ENCODE measurements at places on chromosomes 1 and 21. TPM values are rescaled to one million over a fixed set of nuclear protein-coding genes. Genes with fewer than 3 reads are reported as not detected.

Gene DPT
- 38.5 TPM for polyA plus RNA-seq

Gene SGIP1
- 2.2 TPM for polyA plus RNA-seq

Gene ZBTB8A
- polyA plus RNA-seq: 13.4 TPM

Gene AMY1C
- polyA plus RNA-seq: not detected

Gene LAMB3
- 7.2 TPM for polyA plus RNA-seq

Gene RAB7B
- 10.5 TPM for polyA plus RNA-seq

Gene MXRA8
- polyA plus RNA-seq: 73.8 TPM

Gene IL10RB
- 22.2 TPM for polyA plus RNA-seq

Gene C1orf21
- polyA plus RNA-seq: 51.3 TPM

Gene ARHGEF10L
- 22.6 TPM for polyA plus RNA-seq

Gene RCSD1
- 47.8 TPM for polyA plus RNA-seq

Gene SLAMF1
- polyA plus RNA-seq: 0.05 TPM

Gene FAM3B
- 0.34 TPM for polyA plus RNA-seq

Gene GJA8
- polyA plus RNA-seq: not detected

Gene OR2L8
- polyA plus RNA-seq: not detected

Gene KRTAP12-2
- not detected for polyA plus RNA-seq

Gene PLPP3
- polyA plus RNA-seq: 184 TPM

Gene LRRC71
- 1.5 TPM for polyA plus RNA-seq

GRCh38 chr1:24255226-24255625 lies 63.9 kb upstream of the GRHL3 start:
- DNase-seq: no peak

- peak; percentile 78 for DNase-seq
Observed at GRCh38 chr1:41416552-41417334, 55.5 kb downstream of the FOXO6 start.

- DNase-seq: no peak
Observed at GRCh38 chr1:77406661-77407060, 124.8 kb downstream of the AK5 start.

- peak; percentile 90 for DNase-seq
Observed at GRCh38 chr1:85125891-85126290, 74.9 kb downstream of the SYDE2 start.

GRCh38 chr1:204207136-204207616 lies 6.6 kb downstream of the GOLT1A start:
- peak; percentile 39 for DNase-seq

- DNase-seq: no peak
Observed at GRCh38 chr1:47769295-47769694, 227.9 kb downstream of the TRABD2B start.

DNA sequence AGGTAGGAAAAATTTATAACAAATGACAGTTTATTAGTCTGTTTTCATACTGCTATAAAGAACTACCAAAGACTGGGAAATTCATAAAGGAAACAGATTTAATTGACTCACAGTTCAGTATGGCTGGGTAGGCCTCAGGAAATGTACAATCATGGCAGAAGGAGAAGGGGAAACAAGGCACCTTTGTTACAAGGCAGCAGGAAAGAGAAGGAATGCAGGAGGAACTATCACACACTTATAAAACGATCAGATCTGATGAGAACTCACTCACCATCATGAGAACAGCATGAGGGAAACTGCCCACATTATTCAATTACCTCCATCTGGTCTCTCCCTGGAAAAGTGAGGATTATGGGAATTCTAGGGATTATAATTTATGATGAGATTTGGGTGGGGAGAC lies 61.3 kb downstream of the ASB17 start:
- DNase-seq: no peak

DNA sequence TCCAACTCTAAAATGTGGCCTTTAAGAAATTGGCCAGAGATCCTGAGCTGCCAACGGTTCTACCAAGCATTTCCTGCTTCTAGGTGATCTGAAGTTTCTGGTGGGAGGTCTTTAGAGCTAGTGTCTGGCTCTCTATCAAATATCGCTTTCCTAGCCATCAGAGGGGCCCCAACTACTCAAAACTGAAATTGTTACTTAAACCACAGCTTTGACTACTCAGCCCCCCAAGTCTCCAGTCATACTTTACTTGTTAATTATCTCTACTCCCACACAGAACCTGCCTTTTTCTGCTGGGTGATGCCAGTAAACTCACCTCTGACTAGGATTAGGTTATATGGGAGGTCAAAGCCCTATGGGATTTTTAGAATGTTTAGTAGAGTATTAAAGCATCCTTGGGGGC lies 95.1 kb downstream of the FASLG start:
- no peak for DNase-seq

- peak; percentile 50 for DNase-seq
Observed at GRCh38 chr1:197314682-197315081, 46.6 kb downstream of the CRB1 start.

- DNase-seq: no peak
Observed at GRCh38 chr1:228350831-228351781, 55.5 kb downstream of the TRIM11 start.

DNA sequence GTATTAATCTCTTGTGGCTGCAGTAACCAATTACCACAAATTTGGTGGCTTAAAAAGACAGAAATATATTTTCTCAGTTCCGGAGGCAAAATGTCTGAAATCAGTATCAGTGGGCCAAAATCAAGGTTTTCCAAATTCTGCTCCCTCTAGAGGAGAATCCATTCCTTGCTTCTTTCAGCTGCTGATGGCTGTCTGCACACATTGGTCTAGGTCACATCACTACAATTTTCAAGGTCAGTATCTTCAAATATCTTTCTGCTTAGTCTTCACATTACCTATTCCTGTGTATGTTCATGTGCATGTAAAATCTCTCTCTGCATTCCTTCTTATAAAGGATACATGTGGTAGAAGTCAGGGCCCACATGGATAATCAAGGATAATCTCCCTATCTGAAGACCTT lies 999.4 kb downstream of the KCNT2 start:
- DNase-seq: no peak

GRCh38 chr1:14997646-14998276 lies 155.8 kb upstream of the TMEM51 start:
- DNase-seq: no peak

- no peak for DNase-seq
Observed at GRCh38 chr1:110063781-110064180, 6.7 kb downstream of the ALX3 start.

DNA sequence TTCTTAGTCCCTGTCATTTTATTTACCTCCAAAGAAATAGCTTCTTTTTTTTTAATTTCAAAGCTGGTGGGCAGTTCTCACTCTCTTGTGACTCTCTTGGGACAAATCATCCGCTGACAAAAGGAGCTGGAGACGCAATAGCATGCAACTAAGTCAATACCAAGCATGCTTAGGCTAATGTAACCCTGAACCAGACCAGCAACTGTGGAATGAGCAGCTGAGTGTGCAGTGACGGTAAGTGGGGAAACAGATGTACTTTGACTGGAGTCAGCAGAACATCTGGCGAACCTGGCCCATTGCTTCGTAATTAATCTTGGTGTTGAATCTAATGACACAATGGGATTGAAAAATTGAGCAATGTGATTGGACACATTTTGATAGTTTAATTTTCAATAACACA lies 280.7 kb upstream of the PLXNA2 start:
- peak; percentile 35 for DNase-seq

DNA sequence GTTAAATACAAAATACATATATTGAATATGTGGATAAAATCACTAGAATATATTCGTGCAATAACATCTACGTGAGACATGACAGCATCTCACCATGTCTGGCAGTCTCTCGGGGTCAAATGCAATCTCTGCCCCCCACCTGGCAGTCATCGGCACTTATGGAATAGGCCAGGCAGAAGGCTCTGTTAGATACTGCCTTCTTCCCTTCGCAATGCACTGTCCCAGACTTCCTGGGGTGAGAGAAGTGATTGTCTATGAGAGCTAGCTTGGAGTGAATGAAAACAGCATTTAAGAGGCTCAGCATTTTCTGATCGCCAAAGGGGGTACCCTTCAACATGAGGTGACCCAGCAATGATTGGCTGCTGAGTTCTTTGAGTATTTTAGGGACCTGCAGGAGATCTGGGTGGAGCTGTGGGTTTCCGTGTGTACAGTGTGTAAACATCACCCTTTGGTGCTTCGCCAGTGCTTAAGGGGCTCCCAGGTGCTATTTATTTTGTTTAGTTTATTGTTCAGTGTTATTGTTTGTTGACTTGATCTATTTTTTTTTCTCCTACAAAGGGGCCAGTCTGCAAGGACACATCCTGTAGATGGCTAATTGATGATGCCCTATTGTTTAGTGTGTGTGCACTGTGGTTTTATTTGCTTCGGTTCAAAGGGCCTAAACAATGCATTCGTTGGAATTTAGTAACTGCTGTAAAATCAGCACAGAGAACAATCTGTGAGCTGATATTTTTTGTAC lies 10.2 kb downstream of the ERG start:
- DNase-seq: no peak

GRCh38 chr1:16922885-16923431 lies 1.2 kb downstream of the CROCC start:
- no peak for DNase-seq

- DNase-seq: peak; percentile 64
Observed at GRCh38 chr1:36776948-36777831, 257.1 kb downstream of the GRIK3 start.

- DNase-seq: no peak
Observed at GRCh38 chr1:155085504-155086127, 7.0 kb downstream of the EFNA3 start.

DNA sequence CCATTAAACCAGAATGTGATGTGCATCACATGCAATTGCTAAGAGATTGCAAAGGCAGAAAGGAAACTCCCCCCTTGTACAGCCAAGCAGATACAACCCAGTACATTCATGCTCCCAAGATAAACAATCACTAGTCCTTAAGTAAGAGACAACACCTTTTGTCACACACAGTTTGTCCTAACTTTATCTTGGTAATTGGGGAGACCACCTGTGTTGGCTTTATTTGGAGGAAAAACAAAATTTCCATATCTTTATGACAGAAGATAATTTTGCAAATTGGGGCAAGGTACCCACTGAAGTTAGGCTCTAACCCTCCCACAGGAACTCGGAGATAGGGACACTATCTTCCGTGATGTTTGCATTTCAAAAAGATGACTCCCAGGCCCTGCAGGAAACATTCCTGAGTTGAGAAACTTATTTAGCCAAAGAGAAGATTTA lies 175.0 kb upstream of the TNR start:
- no peak for DNase-seq

GRCh38 chr1:185404907-185405568 lies 88.0 kb upstream of the IVNS1ABP start:
- DNase-seq: no peak

GRCh38 chr1:56712150-56712549 lies 67.0 kb downstream of the PRKAA2 start:
- DNase-seq: no peak

GRCh38 chr21:29102791-29103257 lies 27.6 kb upstream of the MAP3K7CL start:
- no peak for DNase-seq

GRCh38 chr1:67764633-67765032 lies 68.6 kb downstream of the GNG12 start:
- DNase-seq: no peak

GRCh38 chr1:90122654-90123340 lies 127.9 kb downstream of the ZNF326 start:
- no peak for DNase-seq

GRCh38 chr1:36497207-36497606 lies 14.5 kb upstream of the CSF3R start:
- DNase-seq: no peak

DNA sequence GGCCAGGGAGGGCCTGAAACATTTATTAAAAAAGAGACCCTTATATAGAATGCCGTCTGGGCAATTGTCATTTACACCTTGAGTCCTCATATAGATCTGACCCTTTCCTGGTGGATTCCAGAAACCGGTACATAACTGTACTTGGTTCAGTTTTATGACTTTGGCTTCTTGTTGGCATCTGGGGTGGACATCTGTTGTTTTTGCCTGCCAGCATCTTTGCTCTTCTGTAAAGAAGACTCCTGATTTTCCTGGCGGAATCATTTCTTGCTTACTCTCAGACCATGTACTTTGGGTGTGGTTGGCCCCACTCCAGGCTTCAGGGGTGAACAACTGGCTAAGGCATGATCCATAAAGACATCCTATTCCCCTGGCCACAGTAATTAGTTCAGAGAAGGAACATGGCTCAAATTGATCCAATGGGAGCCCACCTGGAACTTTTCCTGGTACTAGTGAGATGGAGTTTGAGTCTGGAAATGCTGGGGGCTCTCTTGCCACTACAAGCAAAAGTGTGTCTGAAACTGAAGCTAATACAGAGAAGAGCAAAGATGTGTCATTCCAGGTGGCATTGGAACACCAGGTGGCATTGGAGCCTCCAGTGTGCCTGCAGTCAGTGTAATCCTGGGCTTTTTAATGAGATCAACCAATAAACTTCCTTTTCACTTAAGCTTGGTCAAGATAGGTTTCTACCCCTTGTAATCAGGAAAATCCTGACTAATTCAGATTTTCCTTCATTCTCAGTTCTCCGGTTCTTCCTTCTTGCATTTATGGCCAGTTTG lies 332.5 kb upstream of the CAMK1G start:
- no peak for DNase-seq

DNA sequence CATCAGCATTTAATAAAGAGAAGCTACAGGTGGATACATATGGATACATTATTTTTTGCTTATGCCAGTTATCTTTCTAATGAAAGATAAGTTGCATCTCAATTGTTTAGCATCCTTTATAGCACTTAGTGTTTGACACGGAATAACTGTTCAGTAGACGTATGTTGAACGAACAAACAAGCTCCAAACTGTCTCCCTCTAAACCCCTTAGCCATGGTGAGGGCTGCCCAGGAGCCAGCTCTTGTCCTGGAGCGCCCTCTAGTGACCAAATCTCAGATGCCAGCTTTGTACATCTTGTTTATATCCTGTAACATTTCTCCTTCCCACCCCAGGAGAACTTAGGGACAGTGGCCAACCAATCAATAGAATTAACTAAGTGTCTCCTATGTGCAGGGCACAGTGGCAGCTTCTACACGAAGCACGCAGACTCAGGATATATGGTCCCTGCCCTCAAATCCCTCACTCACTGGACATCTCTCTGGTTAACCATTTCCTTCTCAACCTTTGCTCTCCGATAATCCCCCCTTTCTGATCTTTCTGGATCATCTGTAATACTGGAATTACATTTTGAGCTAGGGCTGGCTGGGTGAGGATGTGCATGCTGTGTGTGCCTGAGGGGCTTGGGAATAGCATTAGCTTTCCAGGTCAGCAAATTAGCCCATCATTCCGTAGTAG lies 22.9 kb downstream of the KCNA10 start:
- peak; percentile 67 for DNase-seq

- no peak for DNase-seq
Observed at GRCh38 chr1:89995598-89996449, 914 bp downstream of the ZNF326 start.
